ENCODE measurements at places on chromosomes 7 and 10.

GRCh38 chr10:69842882-69843281 lies 41.2 kb downstream of the COL13A1 start:
- DNase-seq, result no peak

DNA sequence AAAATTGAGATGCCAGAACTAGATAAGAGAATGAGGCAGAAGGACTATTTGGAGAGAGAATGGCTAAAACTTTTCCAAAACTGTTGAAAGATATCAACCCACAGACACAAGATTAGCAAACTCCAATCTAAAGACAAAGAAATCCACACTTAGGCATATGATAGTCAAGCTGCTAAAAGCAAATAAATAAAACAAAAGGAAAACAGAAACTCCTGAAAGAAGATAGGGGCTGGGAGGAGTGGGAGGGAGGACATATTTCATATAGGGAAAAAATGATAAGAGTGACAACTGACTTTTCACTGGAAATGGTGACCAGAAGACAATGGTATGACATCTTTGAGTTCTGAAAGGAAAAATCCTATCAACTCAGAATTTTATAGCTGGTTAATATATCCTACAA lies 105.4 kb upstream of the ADO start:
- no peak for DNase-seq

DNA sequence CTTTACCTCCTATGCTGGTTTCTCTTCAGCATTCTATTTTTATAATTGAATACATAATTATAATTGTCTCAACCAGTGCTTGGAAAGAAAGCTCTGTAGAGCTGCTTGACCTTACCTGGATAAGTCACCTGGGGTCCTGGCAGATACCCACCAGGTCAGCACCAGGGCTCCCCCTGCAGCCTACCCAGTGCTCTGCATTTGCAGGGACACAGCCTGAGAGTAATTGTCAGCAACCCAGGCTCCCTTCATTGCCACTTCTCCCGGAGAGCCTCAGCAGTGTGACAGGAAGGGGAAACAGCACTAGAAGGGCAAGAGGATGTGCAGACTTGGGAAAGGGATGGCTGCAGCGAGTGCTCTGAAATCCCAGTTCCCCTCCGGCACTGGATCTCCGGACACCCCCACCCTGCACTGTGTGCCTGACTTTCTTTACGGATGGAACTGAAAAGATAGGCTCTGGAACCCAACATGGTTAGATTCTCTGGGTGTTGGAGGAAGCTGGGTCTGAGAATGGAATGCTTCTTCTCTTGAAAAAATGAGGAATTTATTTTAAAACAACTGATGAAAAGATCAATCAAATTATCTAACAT lies 11.4 kb upstream of the PAX4 start:
- DNase-seq, result peak; percentile 32

DNA sequence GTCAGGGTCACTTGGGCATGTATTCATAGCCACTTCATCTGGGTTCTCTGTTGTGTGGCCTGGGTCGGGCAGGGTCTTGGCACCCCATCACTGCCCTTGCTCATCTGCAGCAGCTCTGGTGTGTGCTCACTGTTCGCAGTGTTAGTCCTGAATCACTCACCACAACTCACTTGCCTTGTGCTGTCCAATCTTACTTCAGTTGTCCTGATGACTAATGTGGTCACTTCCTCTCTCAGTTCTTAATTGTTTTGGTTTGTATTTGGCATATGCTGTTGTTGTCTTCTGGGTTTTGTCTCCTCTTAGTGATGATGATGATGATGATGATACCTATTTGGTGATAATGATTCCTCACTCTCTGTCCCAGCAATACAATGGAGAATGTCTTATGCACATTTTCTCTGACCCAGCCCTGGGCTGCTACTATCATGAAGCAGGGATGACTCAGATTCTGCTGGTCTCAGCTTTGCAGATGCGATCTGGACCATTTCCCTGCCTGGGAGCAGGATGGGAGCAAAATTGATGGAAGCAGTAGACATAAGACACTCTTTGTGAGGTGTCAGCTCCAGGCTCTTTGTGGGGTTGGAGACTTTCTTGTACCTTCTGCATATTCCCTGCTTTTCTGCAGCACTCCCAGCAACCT lies 17.0 kb downstream of the ADRA2A start:
- no peak for DNase-seq

GRCh38 chr10:71713135-71714030 lies 6.2 kb downstream of the C10orf105 start:
- peak; percentile 85 for DNase-seq

DNA sequence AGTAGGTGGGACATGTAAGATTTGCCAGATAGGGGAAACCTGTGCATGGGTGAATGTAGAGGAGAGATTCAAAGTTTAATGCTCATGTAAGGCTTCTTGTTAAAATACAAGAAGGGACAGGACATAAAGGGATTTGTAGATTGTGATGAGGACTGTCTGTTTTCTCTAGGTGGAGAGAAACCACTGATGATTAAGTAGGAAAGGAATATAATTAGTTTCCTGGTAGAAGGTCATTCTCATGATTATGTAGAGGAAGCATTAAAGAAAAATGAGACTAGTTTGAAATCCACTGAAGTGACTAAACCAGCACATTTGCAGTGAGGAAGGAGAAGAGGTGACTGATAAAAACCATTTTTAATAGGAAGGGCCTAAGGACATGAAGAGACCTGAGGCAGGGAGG lies 19.6 kb upstream of the MACC1 start:
- no peak for DNase-seq

DNA sequence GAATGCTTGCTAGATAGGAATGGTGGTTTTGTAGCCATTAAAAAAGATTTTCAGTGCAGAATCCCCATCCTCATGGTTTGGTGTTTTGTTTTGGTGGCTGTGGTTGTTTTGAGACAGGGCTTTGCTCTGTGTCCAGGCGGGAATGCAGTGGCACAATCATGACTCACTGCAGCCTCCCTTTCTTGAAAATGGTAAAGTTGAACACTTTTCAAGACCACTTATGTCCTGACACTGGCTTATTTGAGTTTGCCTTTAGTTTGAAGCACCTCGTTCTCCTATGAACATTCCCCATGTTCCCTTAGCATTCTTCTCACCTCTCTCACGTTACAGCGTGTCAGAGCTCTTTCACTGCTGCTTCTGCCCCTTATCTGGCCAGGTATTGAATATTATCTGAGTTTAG lies 140.1 kb downstream of the LRRC4 start:
- DNase-seq, result no peak

- no peak for DNase-seq
Observed at GRCh38 chr7:96591159-96591899, 118.3 kb downstream of the SEM1 start.

DNA sequence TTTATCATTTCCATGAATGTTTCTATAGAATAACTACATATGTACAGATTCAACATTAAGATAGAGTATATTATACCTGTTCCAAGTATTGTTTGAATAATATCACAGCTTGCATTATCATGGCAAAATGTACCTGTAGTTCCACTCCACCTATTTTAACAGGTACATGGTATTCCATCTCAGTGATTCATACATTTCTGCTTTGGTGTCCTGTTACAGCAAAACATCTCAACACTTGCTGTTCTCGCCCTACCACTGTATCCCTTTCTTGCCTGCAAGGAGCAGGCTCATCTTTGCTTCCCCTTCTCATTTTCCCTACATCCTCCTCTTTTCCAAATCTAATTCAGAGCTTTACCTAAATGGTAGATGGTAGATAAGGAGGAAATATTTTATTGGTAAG lies 27.1 kb upstream of the SGCE start:
- no peak for DNase-seq

DNA sequence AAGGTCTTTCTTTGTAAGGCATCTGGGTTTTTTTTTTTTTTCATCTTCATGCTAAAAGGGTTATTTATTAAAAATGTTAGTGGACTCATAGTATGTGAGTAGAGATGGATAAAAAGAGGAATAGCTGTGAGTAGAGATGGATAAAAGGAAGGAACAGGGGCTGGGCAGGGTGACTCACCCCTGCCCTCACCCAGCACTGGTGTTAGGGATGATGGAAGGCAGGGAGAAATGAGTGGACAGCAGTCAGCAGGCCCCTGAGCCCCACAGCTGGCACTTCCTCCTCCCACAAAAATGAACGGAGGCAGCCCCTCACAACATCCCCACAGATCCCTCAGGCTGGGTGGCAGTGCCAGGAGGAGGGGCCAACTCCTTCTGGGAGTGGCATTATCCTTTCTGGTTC lies 39.3 kb downstream of the ANTXRL start:
- DNase-seq, result no peak

- no peak for DNase-seq
Observed at GRCh38 chr7:66181329-66181728, 23.8 kb upstream of the TPST1 start.

DNA sequence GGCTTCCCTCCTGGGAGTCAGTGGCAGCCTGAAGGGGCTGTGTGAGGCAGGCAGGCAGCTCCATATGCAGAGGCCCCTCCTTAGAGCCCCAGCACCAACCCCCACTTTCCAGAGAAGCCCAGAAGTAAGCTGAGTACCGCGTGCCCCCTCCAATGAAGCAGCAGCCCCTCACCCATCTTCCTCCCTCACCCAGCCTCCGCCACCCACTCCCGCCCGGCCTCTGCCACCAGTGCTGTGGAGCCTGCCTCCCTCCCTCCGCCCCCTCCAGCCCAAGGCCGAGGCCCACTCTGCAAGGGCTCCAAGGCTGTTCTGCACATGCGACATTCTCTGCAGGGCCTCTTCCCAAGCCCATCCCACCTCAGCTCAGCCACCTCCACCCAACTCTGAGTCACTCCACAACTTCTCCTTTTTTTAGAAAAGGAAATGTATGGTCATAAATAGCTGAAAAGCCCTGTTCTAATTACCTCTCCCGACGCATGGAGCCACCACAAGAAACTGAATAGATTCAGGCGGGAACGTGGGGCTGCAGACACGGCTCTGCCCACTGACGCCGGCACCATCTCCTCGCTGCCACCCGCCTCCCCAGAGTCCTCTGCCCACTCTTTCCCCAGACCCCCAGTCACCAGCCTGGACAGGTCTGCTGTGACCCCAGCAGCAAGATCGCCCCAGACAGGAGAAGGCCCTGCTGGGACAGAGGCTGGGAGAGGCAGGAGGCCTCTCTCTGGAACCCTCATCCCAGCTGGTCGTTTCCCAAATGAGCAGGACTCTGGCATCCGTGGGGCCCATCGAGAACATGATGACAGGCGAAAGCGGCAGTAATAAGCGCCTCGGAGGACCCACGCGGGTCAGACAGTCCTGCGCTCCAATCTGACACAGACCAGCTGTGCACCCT lies 213.9 kb downstream of the MAD1L1 start:
- peak; percentile 42 for DNase-seq

DNA sequence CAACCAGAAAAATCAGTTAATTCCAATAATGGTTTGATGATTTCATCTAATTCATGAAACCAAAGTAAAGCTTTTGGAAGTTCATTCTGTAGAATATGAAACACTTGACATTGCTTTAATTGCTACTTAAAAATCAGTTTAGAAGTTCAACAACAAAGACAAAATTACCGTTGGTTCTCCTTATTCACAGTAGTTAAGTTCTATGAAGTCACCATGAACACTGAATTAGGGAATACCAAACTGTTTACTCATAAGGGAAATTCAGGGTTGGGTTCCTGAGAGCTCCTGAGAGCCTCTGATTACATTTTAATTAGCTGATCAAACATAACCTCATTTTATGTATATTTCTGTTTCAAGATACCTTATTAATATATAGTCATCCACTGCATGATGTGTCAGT lies 46.2 kb downstream of the ZNF438 start:
- DNase-seq, result no peak

GRCh38 chr10:34281661-34282582 lies 533.2 kb downstream of the PARD3 start:
- no peak for DNase-seq

GRCh38 chr7:110065121-110065520 lies 1025.8 kb upstream of the LRRN3 start:
- no peak for DNase-seq

DNA sequence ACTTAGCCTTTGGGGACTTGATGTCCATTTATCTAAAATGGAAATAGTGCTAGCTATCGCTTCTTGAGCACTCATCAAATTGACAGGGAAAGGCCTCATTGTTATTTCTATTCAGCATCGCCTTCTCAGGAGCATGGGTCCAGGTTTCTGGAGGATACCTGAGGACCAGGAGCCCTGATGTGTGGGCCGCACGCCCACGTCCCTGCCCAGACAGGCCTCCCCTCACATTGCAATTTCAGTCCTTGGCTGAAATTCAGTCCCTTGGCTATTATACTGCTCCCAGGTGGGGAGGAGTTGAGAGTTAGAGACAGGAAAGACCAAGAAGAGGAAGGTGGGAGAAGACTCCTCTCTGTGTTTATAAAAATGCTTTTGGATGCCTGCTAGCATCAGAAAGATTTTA lies 38.9 kb downstream of the GPRIN2 start:
- peak; percentile 5 for DNase-seq

- DNase-seq, result no peak
Observed at GRCh38 chr7:80783678-80784327, 135.0 kb downstream of the SEMA3C start.

DNA sequence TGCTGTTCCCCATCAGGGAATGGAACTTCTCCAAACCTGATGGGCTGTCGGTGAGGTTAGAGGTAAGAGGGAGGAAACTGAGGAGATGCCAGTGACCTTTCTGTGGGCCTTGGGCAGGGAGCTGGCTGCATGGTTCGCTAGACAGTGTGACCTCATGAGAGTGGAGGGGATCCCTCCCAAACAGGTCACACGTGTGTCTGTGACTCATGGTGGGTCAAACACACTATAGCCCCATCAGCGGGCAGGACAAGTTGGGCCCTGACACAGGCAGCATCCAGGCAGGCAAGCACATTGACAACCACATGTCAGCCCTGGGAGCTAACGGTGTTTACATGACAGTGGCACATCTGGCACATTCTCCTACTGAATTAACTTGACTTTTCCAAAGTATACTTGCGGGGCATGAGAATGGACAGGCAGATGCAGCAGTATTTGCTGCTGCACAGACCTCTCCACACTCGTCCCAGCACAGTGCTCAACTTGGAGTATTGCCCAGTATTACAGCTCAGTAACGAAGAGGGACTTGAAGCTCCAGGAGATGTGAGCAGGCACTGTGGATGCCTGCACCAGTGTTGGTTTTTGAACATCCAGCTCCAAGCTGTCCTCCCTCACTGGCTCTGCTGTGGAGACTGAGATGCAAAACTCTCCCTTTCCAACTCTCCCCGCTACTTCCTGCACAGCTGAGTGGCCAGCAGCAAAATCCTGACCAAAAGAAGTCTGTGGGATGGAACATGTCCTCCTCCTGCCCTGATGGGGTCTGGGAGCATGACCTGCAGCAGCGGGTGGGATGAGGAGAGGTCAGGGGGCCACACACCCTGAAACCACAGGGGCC lies 199.6 kb downstream of the WDR37 start:
- no peak for DNase-seq

DNA sequence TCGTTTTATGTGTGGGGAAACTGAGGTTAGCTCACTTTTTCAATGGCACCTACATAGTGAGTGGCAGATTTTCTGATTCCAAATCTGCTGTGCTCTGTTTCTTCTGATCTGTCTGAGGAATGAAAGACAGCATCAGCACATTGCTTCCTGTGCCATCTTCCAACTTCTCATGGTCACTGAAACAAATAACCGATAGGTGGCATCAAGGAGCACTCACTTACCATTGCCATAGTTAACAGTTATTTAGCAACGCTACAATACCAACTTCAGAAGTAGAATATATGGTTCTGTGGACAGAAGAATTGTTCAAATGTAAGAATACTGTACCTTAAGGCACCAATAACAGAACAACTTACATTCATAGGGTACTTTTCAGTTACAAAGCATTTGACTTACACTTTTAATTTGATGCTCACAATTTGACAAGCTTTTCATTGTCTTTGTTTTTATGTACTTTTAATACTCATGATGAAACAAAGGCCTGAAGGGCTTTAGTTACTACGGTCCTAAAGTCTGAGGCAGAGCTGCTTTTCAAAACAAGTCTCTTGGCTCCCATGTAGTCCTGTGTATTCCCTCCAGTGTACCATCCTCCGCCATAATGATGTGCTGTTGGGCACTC lies 228.9 kb upstream of the TCF7L2 start:
- DNase-seq, result no peak
